CD4-positive, alpha-beta T cell treated with Interleukin-17A for 1 hour (primary cell): ENCODE measurements at places on chromosomes 7 and 10.

GRCh38 chr10:71704816-71705215 is 14.8 kb downstream of the C10orf105 start:
- DNase-seq, result no peak

- DNase-seq, result no peak
These were observed 91.9 kb upstream of the GHITM start for GRCh38 chr10:84047258-84048010.

DNA sequence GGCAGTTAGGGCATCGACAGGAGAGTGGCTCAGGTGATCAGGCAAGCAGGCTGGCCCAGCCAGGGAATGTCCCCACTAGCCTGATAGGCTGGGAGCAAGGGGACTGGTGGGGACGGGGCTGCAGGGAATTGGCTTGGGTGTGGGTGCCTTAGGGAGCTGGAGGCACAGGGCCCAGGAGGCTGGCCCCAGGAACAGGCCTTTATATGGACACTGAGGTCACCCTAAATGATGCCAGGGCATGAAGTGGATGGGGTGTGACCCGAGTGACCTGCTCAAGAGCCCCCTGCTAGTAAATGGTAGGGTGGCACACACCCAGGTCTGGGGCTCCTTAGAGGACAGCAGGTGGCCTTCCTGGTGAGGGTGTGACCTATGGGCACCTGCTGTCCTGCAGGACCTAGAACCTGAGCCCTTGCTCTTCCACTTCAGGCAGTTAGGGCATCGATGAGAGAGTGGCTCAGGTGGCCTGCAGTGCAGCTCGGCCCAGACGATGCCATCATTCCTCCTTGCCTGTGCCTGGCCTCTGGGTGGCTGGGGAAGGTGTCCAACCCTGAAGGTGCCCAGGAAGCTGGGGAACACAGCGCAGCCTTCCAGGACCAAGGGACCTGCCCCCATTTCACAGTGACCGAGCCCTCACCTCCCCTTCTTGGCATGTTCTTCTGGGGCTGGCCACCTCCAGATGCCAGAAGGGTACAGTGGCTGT is 51.7 kb upstream of the LEP start:
- no peak for DNase-seq

- no peak for DNase-seq
These were observed 18.2 kb downstream of the GPR141 start for GRCh38 chr7:37701769-37702168.

GRCh38 chr10:130453721-130454542 is 317.7 kb downstream of the GLRX3 start:
- DNase-seq, result no peak

DNA sequence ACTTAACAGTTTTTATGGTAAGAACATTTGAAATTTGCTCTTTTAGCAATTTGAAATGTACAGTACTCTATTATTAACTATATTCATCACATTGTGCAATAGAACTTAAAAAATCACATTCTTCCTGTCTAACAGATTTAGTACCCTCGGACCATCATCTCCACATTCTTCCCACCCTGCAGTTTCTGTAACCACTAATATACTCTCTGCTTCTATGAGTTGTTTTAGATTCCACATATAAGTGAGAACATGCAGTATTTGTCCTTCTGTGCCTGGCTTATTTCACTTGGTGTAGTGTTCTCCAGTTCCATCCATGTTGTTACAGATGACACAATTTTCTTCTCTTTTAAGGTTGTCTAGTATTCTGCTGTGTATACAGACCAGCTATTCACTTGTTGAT is 88.9 kb upstream of the SEC61G start:
- DNase-seq, result no peak

- no peak for DNase-seq
These were observed 52.3 kb downstream of the RNF32 start for GRCh38 chr7:156692849-156693248.

DNA sequence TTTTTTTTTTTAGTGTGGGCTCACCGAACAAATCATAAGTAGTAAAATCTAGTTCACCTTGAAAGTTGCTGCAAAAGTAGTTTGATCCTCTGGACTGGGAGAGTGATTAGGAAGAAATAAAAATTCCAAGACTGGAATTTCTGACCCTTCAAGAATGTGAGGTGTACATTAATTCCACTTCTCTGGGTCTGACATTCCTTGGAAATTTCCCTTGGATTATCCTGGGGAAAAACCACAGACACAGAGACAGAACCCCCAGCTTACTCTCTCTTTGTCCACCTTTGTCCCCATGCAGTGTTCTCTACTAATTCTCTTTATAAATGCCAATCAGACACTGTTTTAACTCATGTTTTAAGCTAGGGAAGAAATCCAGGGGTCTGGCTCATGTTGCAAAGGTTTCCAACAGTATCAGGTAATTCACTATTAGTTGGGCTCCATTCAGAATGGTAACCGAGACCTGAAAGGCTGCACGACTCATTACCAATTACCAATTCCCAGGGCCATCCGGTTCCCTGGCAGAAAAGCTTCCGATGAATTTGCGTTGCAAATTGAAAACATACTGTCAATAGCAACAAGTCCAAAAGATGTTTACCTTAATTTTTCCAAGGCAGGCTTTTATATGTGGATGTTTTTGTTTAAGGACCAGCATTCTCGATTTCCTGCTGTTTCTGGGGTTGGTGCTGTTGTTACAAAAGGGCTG is 86.3 kb downstream of the BAMBI start:
- no peak for DNase-seq

GRCh38 chr7:78253850-78254725 is 455.5 kb downstream of the PHTF2 start:
- DNase-seq, result no peak

DNA sequence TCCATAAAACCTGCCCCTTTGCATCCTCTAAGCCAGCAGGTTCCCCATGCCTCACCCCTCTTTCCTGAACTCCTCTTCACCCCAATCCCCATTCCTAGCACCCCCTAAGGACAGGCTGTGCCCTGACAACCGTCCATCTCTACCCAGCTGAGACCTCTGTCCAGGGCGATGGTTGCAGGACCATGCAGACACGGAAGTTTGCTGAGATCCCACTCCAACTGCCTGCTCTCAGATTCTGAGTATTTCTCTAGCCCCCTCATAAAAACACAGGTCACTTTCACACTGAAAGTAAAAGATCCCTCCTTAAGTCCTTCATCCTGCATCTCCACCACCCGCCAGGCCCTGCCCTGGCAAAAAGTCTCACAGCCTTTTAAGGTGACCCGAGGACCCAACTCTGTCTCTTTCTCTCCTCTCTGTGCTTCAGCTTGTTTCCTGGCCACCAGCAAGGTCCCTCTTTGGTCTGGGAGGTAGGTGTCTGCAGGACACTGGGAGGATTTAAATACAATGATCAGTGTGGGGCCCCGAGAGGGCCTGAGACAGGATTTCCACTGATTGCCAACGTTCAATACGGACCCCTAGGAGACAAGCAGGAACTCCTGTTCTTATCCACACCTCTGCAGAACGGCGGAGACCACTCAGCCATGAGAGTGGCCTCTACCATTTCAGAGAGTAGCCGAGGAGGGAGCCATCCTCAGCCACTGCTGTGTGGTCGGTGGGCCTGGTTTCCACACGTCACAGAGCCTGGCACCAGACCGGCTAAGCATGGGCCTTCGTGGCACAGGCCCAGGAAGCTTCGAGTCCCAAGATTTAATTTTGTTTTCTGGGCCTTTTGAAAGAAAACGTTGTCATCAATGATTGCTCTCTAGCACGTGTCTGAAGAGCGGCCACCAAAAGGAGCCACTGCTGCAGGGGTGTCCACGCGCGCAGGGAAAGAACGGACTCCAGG is 27.9 kb downstream of the CALML3 start:
- DNase-seq, result no peak

DNA sequence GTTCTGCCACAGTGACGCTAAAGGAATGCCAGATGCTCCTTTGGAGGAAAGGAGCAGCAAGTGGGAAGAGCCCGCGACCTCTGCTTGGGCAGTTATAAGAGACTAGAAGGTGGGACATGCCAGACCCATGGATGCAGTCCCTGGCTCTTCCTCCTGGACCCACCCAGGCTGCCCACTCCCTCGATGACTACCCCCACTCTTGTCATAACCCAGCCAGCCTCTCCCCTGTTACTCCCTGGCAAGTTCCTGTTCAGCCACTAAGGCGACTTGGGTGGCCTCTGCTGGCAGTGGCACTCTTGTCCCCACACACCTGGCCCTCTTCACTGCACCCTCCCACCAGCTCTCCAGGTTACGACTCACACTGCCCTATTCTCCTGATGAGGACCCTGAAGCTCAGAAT is 33.5 kb downstream of the COL13A1 start:
- DNase-seq, result no peak

DNA sequence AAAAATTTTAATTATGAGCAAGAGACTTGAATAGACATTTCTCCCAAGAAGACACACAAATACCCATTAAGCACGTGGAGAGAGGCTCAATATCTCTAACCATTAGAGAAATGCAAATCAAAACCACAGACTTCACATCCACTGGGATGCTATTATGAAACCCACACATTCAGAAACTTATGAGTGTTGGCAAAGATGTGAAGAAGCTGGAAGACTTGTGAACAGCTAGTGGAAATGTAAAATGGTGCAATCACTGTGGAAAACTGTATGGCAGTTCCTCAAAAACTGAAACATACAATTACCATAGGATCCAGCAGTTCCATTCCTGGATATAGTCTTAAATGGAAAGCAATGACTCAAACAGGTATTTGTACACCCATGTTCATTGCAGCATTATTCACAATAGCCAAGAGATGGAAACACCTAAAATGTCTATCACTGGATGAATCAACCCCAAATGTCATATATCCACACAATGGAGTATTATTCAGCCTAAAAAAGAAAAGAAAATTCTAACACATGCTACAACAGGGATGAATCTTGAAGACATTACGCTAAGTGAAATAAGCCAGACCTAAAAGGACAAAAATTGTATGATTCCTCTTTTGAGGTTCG is 53.5 kb upstream of the FRMD4A start:
- DNase-seq, result no peak

- DNase-seq, result no peak
These were observed 637 bp downstream of the MICU1 start for GRCh38 chr10:72625276-72625607.

- DNase-seq, result no peak
These were observed 1.6 kb upstream of the CYTH3 start for GRCh38 chr7:6273917-6274630.

DNA sequence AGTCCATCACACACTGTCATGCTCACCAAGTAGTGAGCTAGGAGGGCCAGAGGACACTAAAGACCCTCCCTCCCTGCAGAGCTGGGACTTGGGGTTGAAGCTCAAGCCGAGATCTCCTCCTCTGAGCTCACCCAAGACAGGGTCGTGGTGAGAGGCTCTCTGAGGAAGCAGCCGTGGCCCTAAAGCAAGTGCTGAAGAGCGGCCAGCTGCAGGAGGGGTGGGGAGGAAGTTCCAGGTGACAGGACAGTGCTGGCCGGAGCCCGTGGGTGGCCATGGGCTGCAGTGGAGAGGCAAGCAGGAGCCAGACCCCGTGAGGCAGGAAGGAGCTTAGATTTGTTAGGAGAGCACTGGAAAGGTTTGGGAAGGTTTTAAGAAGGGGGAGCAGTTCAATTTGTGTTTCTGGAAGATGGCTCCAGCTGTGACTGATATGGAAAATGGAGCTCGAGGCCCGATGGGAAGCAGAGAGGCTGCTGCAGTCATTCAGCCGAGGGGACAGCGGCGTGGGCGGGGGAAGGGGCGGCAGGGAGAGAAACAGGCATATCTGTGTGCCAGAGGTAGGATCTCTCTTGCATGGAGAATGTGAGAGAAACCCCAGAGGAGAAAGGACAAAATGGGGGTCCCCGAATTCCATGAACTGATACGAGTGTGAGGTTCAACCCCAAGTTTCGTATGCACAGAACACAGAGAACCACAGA is 26.9 kb upstream of the DNAAF5 start:
- no peak for DNase-seq

GRCh38 chr10:8393531-8393930 is 339.0 kb downstream of the GATA3 start:
- no peak for DNase-seq

GRCh38 chr10:119643306-119644204 is 7.6 kb upstream of the BAG3 start:
- DNase-seq, result no peak

GRCh38 chr7:38550836-38551235 is 80.3 kb downstream of the AMPH start:
- DNase-seq, result no peak

DNA sequence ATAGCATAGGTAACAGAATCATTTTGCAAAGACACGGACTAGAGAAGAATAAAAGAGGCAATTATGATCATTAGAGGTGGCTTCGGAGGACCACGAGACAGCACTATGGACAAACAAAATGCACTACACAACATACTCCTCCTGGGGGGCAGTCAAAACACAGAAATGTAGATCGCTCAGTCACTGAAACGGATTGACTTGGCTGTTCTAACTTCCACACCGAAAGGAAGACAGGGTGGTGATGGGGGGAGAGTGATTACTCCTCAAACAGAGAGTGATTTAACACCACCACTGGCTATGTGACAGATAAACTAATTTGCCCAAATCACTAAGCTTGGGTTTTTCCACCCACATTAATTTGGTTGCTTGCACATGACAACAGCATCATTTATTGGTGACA is 14.1 kb upstream of the PPA1 start:
- DNase-seq, result no peak

DNA sequence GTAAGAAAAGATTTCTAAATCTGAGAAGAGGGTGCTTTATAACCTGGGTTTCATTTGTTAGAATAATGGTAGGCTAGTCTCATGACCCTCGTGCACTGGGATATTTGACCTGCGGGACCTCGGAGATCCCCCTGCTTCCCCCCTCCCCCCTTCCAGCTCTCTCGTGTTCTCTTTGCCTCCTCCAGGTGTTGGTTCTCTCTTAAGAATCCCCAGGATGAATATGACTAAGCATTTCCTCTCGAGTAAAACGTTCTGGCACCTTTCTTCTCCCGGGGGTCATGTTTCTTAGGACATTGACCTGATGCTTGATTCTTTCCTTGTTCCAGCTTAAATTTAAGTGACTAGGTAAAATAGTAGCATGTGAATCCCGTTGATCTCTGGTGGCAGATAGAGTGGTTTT is 71.2 kb downstream of the SHH start:
- no peak for DNase-seq

DNA sequence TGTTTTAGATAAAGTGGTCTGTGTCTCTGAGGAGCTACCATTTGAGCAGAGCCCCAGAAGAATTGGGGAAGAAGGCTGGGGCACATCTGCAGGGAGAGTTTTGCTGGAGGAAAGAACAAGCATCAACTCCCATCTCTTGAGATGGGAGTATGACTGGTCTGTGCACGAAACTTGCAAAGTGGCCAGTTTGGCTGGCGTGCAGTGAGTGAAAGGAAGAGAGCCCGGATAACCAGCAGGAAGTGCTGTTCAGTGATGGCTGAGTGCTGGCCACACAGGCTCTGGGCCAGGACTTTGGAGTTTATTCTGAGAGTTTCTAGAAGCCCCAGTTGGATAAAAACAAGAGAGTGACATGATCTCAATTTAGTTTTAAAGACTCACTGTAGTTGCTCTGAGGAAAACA is 34.4 kb upstream of the SVIL start:
- DNase-seq, result no peak

- no peak for DNase-seq
These were observed 1.3 kb upstream of the EIF3B start for GRCh38 chr7:2353113-2353935.

DNA sequence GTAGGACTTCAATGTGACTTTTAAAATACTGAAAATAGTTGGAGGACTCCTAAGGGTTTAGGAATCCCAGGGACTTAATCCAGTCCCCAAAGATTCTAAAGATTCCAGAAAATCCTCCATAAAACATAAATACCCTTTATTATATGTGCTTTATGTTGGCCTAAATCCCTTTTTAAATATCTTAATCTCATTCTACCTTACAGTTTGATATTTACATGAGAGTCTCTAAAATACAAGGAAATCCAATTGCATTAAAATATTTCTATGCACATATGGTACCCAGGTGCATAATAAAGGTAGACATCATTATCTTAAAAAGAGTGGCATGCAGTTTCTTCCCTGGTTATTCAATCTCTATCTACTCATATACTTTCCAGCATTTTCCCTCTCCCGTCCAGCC is 51.8 kb downstream of the BPGM start:
- no peak for DNase-seq
